ENCODE measurements at places on chromosomes 7 and 10. TPM values are rescaled to one million over a fixed set of nuclear protein-coding genes. Genes with fewer than 3 reads are reported as not detected.

Gene ACSL5
- polyA plus RNA-seq: 3.1 TPM

GRCh38 chr10:62268027-62268398 is 631 bp downstream of the RTKN2 start:
- no peak for DNase-seq

Gene CUBN
- polyA plus RNA-seq: 3.3 TPM

DNA sequence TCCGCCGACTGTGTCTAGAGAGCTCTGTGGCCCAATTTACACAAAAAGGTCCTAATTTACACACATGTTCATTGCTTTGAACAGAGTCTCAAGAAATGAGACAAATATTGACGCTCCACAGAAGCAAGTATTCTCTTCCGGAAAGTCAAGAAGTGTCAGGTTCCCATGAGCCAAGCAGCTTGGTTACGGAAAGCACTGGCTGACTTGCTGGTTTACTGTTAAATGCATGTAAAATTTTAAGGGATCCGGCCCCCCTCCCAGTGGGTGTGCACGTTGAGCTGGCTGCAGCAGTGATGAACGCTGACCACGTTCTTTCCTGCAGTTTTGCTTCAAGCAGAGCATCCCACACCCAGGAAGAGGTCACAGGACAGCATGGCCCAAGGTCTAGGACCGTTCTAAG is 76.8 kb downstream of the DIP2C start:
- DNase-seq: no peak

DNA sequence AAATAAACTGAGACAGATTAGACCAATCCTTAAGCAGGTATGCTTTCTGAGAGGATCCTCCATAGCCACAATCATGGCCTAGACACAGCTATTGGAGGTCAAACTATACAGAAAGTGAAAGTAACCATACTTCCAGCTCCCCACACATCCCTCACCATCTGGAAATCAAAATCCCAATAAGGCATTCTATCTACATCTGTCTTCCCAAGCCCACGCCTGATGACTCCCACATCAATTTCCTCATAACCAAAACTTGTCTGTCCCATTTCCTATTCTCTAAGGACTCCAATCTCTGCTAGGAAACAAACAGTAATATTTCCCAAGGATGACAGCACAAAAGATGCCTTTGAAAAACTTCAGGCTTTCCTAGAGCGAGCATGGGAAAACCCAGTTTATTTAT is 247.3 kb upstream of the HPS1 start:
- DNase-seq: no peak

Gene PILRA
- polyA plus RNA-seq: 5.2 TPM

DNA sequence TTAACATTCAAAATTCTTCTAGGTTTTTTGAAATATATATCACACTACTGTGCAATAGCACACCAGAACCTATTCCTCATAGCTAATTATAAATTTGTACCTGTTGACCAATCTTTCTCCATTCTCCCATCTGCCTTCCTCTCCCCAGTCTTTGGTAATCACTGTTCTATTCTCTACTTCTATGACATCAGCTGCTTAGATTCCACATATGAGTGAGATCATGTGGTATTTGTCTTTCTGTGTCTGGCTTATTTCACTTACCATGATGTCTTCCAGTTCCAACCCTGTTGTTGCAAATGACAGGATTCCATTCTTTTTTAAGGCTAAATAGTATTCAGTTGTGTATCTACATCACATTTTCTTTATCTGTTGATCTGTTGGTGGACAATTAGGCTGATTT is 54.4 kb upstream of the CCDC6 start:
- DNase-seq: no peak

DNA sequence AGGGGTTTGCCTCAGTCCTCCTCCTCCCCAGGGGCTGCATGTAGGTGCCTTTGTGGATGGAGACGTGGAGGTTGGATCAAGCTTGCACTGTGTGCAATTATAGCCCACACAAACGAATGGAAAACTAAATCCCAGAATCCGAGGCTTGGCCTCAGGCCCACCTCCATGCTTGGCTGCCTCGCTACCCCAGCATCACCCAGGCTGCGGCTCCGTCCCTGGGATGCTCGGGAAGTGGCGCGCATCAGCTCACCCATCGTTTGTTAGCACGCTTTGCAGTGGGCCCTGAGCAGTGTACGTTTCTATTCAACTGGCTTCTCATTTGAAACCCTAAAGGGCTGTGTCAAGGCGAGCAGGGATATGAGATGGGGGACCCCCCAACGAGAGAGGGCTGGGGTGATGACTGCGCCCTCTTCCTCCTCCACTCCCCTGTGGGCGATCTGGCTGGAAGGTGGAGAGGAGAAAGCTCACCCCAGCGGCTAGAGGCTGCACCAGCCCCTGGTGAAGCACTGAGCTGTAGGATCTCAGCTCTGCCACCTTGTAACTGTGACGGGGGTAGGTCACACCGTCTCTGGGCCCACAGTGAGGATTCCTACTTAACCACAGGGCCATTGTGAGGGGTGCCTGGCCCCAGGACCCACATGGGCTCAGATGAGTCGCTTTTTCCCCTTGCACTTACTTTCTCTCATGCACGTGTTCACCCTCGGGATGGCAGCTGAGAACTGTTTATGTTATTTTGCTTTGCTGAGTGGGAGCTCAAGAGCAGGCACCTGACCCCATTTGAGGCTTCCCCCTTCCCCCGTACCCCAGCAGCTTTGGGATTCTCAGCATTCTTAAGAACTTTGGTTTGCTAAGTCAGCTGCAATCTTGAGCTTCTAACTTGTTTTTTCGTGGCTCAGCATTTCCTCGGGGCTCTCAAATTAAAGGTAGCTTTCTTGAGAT is 12.7 kb upstream of the BTBD16 start:
- DNase-seq: no peak

DNA sequence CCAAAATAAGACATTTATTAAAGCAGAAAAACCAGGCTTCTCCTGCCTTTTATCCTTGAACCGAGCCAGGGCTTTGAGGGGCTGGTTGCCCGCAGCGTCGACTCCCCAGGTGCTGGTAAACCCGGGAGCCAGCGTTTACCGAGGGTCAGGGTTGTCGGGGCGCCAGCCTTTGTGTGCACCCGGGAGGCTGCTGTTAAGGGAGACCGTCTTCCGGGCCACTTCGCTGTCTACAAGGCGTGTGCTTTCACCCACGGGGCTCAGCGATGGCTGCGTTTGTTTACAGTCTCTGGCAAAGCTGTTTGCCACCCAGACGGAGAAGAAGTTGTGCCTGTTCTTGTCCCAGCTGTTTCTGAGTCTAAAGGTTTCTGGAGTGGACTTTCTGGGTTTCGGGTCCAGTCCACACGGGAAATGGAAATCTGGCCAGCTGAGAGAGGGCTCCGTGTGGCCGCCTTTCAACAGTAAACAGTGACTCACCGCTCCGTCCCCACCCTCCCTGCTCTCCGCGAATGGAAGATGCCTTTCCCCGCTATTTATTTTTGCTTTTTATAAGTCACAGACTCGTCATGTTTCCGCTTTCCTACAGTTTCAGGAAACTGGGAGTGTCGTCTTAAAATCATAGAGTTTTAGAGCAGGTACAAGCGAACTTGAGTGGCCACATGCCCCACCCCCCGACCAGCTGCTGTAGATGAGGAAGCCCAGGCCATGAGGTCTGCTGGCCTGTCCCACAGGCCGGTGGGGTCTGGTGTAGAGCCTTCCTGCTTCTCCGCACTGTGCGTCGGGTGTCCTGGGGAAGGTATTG is 2.2 kb downstream of the MAFK start:
- peak; percentile 74 for DNase-seq

Gene NME8
- polyA plus RNA-seq: not detected

DNA sequence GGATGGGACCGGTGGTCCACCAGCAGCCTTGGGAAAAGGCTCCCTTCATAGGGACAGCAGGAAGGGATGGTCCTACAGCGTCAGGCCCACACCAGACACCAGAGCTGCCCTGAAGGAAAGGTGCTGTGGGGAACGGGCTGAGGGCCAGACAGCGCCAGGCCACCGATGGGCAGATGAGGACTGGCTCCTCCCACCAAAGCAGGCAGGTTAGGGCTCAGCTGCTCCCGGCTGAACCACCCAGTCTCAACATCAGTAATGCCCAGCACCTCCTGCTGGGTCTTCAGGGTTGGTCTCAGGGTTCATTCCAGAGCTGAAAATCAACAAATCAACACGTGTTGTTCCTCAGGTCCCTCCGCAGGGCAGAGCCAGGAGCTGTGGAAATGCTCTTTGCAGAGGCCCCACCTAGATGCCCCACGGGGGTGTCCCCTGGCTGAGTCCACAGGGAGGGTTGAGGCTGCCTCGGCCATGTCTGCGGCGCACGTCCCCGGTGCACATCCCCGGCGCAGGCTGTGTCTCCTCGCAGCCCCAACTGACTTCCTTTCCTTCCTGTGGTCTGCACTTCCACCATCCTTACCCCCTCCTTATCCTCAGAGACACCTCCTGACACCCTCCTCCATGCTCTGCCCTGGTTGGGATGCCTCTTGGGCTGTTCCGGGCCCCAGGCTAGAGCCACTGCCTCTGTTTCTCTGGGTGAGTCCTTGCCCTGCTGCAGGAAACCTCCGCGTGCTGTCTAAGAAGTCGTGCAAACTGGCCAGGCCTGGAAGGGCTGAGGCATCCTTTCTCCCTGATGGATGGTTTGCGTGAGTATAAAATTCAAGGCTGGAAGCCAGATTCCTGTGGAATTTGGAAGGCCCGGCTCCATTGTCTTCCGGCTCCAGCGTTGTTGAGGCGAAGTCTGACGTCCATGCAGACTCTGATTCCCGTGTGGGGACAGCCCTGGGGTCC is 32.8 kb upstream of the CFAP46 start:
- no peak for DNase-seq

Gene CYP2C8
- 0.49 TPM for polyA plus RNA-seq

Gene MNX1
- polyA plus RNA-seq: 0.09 TPM

Gene CLRN3
- polyA plus RNA-seq: not detected

GRCh38 chr7:134779741-134780065 is 269 bp downstream of the CALD1 start:
- DNase-seq: no peak

DNA sequence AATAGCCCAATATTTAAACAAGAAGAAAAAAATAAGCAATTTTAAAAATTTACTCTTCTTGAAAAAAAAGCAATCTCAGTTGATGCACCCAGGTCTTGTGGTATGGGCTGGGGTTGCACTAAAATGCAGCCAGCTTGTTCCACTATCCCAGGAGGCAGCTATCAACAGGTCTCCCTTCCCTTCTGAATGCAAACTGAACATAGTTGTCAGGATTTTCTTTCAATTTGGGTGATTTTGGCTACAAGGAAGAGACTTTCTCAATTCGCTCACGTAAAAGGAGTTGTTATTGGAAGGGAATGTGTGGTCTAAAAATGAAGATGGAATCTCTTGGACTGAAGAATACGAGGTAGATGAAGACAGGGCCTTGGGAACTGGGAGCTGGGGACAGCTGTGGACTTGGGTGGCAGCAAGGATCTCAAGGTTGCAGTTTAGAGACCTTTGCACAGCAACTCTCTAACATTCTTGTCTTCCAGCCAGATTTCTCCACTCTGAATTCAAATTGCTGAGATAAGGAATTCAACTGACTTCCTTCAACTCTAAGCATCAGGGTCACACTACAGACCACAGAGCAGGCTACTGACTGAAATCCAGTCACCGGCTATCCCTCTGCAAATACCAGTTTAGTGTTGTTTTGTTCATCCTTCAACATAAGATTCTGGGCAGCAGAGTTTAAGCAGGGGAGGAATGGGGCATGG is 3.1 kb upstream of the TMEM26 start:
- no peak for DNase-seq

DNA sequence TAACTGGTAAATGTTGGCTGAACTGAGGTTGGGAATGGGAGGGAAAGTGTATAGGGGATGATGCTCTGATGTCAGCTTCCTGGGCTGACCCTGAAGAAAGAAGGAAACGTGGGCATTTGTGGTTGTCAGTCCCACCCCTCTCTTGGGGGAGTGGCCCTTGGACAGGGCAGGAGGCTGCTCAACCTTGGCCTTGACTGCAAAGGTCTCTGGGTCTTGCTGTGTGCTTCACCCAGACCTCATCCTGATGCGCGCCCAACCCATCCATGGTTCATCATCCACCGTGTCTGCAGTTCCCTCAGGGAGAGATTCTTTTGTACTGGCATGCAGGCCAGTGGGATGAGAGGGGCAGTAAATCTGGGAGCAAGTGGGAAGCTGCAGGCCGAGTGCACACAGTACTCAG is 4.7 kb upstream of the ZYX start:
- DNase-seq: no peak

DNA sequence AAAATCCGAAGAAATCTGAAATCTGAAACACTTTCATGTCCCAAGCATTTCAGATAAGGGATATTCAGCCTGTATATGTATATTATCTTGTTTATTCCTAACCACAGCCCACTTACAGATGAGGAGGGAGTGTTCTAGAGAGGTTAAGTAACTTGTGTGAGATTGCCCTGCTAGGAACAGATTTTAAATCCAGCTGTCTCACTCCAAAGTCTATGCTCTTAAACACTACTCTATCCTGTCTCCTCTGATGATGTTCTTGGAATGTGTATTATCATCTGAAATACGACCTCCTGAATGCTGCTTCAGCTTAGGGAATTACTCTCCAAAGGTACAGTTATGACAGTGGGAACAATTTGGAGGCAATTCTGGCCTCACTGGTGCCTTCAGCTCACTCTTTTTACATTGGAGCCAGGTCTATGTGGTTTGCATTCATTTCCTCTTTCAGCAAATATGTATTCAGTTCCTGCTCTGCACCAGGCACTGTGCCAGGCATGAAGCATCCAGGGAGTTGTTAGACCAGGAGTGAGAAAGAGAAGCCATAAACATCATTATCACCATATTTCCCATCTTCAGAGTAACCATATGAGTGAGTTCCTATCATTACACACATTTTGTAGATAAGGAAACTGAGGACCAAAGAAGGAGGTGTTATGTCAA is 70.2 kb downstream of the NOC3L start:
- peak; percentile 83 for DNase-seq

Gene ZNF488
- polyA plus RNA-seq: 3.6 TPM

Gene ITGB8
- 5.2 TPM for polyA plus RNA-seq

DNA sequence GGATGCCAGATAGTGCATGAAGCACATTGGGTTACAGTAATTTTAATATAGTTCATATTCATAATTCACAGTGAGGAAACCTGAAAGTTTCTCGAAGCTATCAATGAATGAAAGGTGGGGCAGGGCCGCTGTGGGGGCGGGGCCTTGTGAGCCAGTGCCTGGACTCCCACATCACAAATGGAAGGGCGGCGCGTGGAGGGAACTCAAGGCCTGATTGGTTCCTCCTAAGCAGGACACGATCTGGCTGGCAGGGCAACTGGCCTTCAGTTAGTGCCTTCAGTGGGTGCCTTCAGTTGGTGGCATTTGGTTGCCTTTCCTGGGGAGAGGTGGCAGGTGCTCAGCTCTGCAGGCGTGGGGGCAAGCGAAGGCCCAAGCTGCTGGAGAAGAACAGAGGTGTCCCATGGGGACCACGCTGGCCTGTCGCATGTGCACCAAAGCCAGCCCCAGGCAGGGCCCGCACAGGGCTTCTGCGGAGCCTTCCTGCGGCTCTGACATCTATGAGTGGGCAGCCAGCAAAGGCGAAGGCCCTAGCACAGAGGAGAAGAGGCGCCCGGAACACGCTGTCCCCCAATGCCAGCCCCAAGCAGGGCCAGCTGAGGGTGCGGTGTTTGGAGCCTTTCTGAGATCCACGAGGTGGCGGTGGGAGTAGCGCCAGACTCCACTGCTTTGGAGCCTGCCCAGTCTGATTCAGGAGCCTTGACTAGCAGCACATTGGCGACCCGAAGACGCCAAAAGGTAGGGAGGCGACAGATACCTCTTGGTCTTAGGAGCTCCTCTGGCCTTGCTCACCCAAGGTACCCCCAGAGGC is 118.0 kb upstream of the PDSS1 start:
- no peak for DNase-seq
